ENCODE measurements at places on chromosomes 1 and 21.

GRCh38 chr1:224639426-224639975, 23.4 kb downstream of the CNIH3 start:
- H3K4me3 ChIP-seq: no peak overlapping the region
- peaks cover 7% of the 10 kb centered on the region for H3K36me3 ChIP-seq
- H3K27me3 ChIP-seq: no peaks in the 10 kb centered on the region
- H3K27ac ChIP-seq: no peak overlapping the region

DNA sequence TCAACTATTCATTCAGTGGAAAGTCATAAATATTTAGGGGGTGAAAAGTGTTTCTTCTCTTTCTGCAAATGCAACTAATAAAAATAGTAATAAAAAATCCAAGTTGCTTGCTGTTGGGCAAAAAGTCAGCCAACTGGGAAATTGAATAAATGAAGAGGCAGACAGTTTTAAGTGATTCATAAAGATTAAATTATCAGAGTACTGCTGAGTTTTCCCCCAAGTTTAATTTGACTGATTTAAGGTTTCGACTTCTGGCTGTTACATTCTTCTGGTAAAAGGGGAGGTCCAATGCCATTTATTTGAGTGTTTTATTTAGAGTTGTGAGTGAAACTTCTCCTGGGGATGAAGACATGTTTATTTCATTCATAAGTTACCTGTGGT, 125.5 kb downstream of the NTPCR start:
- no peaks in the 10 kb centered on the region for H3K36me3 ChIP-seq
- H3K27me3 ChIP-seq: peaks cover 4% of the 10 kb centered on the region
- peak overlapping the region; percentile 51 for H3K27ac ChIP-seq

DNA sequence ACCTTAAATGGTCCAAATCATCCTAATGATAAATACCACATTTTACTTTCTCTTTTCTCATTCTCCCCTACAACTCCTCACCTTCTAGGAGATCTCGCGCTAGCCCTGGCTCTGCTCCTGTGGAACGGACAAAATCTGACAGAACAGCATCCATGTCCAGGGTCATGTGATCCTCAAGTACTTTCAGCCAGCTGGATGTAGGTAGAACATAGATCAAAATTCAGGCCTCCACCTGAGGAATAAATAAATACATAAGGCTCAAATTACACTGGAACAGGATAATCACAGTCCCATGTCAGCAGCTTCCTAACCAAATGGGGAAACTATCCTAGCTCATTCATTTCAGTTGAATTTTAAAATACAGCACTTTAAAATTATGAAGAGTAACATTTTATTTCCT, 33.2 kb downstream of the OTUD7B start:
- no peaks in the 10 kb centered on the region for H3K27me3 ChIP-seq
- no peak overlapping the region for H3K4me3 ChIP-seq
- H3K4me1 ChIP-seq: peaks cover 1% of the 10 kb centered on the region
- no peak for DNase-seq

GRCh38 chr1:171221665-171222591, 26.4 kb upstream of the FMO1 start:
- DNase-seq: peak; percentile 53
- H3K27ac ChIP-seq: peak overlapping the region; percentile 15
- H3K36me3 ChIP-seq: no peaks in the 10 kb centered on the region
- H3K4me1 ChIP-seq: peaks cover 10% of the 10 kb centered on the region
- H3K4me3 ChIP-seq: no peak overlapping the region

GRCh38 chr1:40657046-40657445, 8.4 kb downstream of the RIMS3 start:
- no peak for DNase-seq
- H3K4me1 ChIP-seq: peaks cover 2% of the 10 kb centered on the region
- H3K27me3 ChIP-seq: peaks cover 71% of the 10 kb centered on the region
- no peaks in the 10 kb centered on the region for H3K36me3 ChIP-seq
- H3K27ac ChIP-seq: no peak overlapping the region

- H3K36me3 ChIP-seq: no peaks in the 10 kb centered on the region
- no peaks in the 10 kb centered on the region for H3K27me3 ChIP-seq
- no peak overlapping the region for H3K27ac ChIP-seq
- H3K4me3 ChIP-seq: no peak overlapping the region
- DNase-seq: no peak
These were observed 40.7 kb upstream of the SCCPDH start for GRCh38 chr1:246683521-246683920.

DNA sequence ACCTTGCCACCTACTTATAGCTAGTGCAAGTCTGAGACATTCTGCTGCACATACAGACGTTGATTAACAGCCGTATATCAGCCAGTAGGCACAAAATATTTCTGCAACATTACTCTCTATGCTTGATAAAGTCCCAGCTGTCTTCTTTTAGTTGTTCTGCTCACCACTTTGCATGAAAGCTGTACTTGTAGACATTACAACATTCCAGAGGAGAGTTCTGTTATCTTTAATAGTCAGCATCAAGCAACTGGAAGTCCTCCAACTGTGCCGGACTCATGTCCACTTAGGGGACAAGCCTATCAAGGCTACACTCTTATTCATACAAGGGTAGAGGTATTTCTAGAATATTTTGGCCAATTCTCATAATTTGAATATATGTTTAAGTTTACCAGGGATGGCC, 50.0 kb downstream of the CACHD1 start:
- H3K27me3 ChIP-seq: no peaks in the 10 kb centered on the region
- H3K36me3 ChIP-seq: no peaks in the 10 kb centered on the region
- no peak overlapping the region for H3K4me3 ChIP-seq

DNA sequence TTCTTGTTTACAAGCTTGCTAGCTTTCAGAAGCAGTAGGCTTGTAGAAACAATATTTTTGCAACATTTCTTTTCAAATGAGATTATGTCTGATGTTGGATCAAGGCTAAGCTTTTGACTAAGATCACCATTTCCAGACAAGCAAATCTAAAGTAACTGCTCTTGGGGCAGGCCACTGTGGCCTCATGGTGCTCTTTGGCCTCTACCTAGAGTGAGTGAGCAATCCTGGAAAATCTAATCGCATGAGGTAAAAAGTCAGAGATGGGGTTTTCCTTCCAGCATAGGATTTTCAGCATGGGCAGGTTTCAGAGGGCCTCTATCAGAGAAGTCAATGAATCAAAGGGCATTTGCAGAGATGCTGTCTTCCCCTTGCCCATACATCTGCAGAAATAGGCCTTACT, 331.9 kb downstream of the OMA1 start:
- no peak for DNase-seq
- H3K27me3 ChIP-seq: no peaks in the 10 kb centered on the region
- H3K4me3 ChIP-seq: no peak overlapping the region
- no peaks in the 10 kb centered on the region for H3K4me1 ChIP-seq
- no peaks in the 10 kb centered on the region for H3K36me3 ChIP-seq
- H3K27ac ChIP-seq: no peak overlapping the region

DNA sequence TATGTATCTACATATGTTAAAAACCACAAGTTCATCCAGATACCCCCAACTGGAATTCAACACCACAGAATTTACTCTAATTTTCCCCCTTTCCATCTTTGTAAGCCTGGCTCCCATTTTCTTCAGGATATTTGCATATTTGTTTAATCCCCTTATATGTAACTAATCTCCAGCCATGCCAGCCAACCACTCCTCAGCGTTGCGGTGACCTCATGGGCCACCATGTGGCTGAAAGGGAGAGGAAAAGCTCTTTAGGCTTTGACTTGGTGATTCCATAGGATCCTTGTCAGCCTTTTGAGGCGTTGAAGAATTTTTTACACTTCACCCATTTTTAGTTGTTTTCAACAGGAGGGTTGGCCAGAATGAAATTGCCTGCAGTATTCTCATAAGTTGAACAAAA, 10.0 kb downstream of the CLDN19 start:
- no peak overlapping the region for H3K4me3 ChIP-seq
- no peak overlapping the region for H3K27ac ChIP-seq
- H3K4me1 ChIP-seq: no peaks in the 10 kb centered on the region
- H3K36me3 ChIP-seq: no peaks in the 10 kb centered on the region
- no peak for DNase-seq

DNA sequence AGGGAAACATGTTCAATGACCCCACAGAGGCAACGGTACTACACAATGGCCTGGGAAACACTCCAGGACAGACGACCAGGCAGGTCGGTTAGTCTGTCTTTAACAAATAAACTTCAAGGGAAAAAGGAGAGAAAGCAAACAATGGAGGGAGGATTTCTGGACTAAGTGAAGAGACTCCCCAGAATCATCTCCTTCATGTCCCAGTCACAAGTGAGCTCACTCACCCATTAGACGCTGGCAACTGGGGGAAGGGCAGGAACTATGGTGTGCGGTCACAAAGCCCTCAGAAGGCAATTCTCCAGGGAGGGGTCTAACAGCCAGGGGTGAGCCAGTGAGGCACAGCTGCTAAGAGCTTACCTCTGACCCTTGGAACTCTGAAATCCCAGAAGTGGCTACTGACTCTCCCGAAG, 55.7 kb upstream of the NADK start:
- no peaks in the 10 kb centered on the region for H3K27me3 ChIP-seq
- peaks cover 45% of the 10 kb centered on the region for H3K36me3 ChIP-seq

DNA sequence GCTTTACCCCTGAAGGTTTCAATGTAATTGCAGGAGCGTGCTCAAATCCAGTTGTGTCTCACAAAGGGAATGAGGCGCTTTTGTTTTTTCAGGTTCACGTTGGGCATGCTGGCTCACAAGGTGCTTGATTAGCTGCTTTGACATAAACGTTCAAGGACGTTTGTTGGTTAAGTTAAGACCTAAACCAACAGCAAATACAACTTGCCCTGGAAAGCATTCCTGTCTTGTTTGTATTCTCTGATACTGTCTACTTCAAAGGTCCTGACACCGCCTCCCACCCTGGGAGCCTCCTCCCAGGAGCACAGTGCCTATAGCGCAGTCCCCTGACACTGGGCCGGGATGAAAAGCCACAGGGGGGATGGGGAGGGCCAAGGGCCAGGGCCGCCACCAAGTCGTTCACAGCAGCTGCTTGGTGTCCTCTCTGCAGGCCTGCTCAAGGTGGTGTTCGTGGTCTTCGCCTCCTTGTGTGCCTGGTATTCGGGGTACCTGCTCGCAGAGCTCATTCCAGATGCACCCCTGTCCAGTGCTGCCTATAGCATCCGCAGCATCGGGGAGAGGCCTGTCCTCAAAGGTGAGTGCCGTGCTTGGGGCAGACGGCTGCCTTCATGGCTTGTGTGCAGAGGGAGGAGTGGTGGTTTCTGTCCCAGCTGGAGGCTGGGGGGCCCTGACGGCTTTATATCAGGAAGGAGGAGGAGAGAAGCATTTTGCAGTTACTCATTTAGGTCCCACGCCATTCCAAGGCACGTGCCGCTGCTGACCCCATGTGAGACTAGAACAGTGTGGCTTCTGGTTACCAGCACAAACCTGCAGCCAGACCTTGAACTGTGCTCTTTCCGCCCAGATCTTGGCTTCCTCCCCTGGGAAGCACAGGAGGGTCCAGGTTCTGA, 6.1 kb downstream of the FAM3B start:
- H3K4me1 ChIP-seq: no peaks in the 10 kb centered on the region
- H3K4me3 ChIP-seq: no peak overlapping the region
- H3K27me3 ChIP-seq: peaks cover 35% of the 10 kb centered on the region

- no peaks in the 10 kb centered on the region for H3K27me3 ChIP-seq
- DNase-seq: no peak
- no peak overlapping the region for H3K4me3 ChIP-seq
These were observed 6.1 kb upstream of the C1orf53 start for GRCh38 chr1:197896301-197896700.

DNA sequence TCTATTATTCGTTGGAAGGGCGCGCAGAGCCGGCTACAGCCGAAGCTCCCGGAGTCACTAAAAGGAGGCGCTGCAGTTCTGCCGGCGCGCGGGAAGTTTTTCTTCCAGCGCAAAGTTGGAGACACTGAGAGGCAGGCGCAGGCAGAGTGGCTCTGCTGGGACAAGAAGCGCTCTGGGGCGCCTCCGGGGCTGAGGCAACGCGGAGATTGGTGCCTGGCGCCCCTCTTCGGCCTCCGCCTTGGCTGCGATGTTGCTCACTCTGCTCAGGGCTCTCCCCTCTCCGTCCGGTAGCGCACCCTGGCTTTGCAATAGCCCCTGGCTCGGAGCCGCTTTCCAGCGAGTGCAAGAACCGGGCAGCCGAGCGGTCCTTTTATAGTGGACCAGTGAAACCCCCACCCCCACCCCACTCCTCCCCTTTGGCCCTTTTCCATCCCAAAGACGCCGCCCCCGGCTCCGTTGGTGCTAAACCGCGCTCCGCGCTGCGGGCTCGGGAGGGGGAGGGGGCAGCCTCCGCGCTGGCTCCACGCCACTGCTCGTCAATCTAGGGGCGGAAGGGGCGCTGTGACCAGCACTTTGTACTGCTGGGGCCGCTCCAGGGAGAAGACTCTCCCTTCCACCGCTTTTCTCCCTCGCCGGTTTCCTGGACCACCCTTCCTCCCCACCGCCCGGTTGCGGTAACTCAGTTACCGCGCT, at the start of gene ADAMTS1:
TSS of gene ADAMTS1 (minus strand) at position 344 of the 693 bp plus-strand sequence. CDS start 455 bp downstream, outside the sequence.
- DNase-seq: peak; percentile 95
- peaks cover 3% of the 10 kb centered on the region for H3K4me1 ChIP-seq
- H3K27ac ChIP-seq: peak within 1 kb of the TSS; percentile 96
- H3K27me3 ChIP-seq: no peaks in the 10 kb centered on the region
- peak within 1 kb of the TSS; percentile 98 for H3K4me3 ChIP-seq

- H3K27ac ChIP-seq: no peak overlapping the region
- no peaks in the 10 kb centered on the region for H3K4me1 ChIP-seq
- DNase-seq: no peak
- no peaks in the 10 kb centered on the region for H3K27me3 ChIP-seq
- peak overlapping the region; percentile 18 for H3K4me3 ChIP-seq
- no peaks in the 10 kb centered on the region for H3K36me3 ChIP-seq
These were observed 8.1 kb downstream of the OR11L1 start for GRCh38 chr1:247833601-247834000.

- no peaks in the 10 kb centered on the region for H3K27me3 ChIP-seq
- no peak for DNase-seq
- no peaks in the 10 kb centered on the region for H3K36me3 ChIP-seq
- H3K4me3 ChIP-seq: no peak overlapping the region
These were observed 588.8 kb downstream of the NEGR1 start for GRCh38 chr1:71693581-71693980.

DNA sequence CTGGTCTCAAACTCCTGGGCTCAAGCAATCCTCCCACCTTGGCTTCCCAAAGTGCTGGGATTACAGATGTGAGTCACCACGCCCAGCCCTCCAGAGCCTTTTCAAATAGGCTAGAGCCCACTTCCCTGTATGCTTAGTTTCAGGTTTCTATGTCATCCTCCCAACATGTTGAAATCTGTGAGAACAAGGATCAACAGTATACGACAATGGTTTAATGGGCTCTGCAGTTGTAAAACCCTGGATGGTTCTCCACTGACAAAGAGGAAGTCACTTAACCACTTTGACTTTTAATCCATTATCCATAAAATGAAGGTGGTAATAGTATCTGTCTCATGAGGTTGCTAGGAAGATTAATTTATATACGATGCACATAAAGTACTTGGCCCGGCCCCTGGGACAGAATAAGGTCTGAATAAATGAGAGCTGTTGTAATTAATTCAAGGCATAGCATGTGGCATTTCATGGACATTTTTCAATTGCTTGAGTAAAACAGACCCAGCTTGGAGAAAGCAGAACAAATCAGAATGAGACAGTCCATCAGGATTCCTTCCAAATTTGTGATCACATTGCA, 113.9 kb upstream of the ZNF648 start:
- no peak overlapping the region for H3K27ac ChIP-seq
- H3K27me3 ChIP-seq: no peaks in the 10 kb centered on the region
- H3K4me3 ChIP-seq: no peak overlapping the region
- DNase-seq: no peak
